Omental fat pad (tissue), 4 donors: ENCODE measurements at places on chromosomes 3 and 15. TPM values are rescaled to one million over a fixed set of nuclear protein-coding genes. Genes with fewer than 3 reads are reported as not detected.

GRCh38 chr3:171239757-171240503, 213.4 kb upstream of the SLC2A2 start:
- no peak for DNase-seq

DNA sequence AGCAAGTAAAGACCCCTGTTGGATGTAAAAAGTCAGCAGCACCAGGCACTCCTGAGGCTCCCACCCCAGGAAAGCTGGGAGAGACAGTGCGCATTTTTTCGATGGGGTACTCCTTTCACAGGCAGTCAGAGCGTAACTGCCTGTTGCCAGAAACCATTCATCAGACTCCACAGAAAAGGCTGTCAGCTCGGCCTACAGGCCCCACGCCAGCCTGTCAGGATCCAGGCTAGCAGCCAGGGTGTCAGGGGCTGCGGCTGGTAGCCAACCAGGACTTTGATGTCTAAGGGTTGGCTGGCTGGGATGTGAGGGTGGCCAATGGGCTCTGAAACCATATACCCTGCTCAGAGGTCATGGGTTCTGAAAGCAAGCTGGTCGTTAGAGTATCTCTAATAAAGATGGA, 164.5 kb downstream of the WNT5A start:
- DNase-seq: no peak

GRCh38 chr3:87997298-87997697, 61.5 kb downstream of the CGGBP1 start:
- no peak for DNase-seq

DNA sequence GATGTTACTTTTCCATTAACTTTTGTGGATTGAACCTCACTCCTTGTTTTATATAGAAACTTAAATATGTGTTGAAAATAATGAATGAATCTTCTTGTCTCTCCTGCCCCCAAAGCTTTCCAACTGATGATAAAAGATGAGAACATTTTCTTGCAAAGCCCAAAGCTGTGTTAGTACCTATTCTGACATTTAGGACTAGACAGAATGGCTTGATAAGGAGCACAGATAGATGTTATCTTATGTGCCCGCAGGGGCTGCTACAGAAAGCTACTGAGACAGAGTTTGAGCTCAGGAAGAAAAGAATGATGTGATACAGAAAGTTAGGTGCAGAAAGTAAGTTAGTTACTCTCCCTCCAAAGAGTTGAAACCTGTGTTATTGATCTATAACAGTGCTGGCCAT, 109.4 kb upstream of the ATP11B start:
- no peak for DNase-seq

RBPMS2 gene
- 1.4 TPM for total RNA-seq

DNA sequence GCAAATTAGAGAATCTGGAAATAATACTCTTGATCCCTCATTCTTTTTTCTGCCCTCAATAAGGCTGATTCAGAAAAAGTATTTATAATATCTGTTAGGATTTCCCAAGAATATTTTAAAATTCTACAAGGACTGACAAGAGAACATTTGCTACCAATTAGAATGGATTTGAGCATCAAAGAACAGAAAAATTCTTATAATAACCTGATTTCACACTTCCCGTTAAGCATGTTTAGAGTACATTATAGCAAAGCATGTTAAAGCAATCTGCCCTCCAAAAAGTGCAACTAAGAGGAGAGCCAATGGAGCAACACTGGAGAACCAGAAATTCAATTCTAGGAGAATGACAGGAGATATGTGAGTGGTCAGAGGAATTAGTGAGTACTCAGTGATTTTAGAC, 57.2 kb downstream of the THBS1 start:
- no peak for DNase-seq

DNA sequence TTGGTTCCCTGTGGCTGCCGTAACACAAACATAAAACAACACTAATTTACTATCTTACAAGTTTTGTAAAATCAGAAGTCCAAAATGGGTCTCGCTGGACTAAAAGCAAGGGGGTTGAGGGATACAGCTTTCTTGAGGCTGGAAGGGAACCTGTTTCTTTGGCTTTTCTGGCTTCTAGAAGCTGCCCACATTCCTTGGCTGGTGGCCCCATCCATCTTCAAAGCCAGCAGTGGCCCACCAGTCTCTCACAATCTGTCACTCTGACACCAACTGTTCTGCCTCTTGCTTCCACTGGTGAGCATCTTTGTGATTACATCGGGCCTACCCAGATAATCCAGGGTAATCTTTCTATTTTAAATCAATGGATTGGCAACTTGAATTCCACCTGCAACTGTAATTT, 1.1 kb upstream of the ANPEP start:
- DNase-seq: no peak

GRCh38 chr15:64163659-64164362, 989 bp upstream of the PPIB start:
- DNase-seq: no peak

- DNase-seq: no peak
Measured at GRCh38 chr3:365268-365667, 168.7 kb downstream of the CHL1 start.

DNA sequence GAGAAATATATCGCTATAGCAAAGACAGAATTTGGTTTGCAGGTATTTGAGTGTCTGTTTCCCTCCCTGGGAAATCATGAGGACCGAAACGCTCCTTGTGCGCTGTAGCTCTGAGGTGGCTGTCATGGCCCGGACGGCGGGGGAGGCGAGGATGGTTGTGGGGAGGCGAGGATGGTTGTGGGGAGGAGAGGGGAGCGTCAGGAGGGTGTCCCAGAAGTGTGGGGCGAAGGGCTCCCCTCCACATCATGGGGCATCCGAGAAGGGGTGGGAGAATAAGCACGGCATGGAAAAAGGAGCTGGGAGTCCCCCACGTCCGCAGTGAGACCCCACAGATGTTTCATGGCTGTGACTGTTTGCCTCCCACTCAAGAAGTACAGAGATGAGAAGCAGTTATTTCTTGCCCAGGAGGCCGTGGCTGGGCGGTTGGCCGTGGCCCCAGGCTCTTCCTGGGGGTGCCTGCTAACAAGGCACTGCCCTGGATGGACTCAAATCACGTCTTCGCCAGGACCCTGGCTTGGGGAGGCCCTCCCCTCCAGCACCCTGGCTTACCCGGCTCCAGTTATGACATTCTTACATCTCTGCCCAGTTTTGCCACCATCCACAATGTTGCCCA, 947 bp upstream of the ATP10A start:
- DNase-seq: no peak

- no peak for DNase-seq
Measured at GRCh38 chr3:94173673-94174434, 111.0 kb downstream of the NSUN3 start.

- DNase-seq: no peak
Measured at GRCh38 chr3:85726241-85726640, 767.5 kb downstream of the CADM2 start.

GRCh38 chr3:31472479-31473390, 60.0 kb upstream of the STT3B start:
- DNase-seq: no peak

DNA sequence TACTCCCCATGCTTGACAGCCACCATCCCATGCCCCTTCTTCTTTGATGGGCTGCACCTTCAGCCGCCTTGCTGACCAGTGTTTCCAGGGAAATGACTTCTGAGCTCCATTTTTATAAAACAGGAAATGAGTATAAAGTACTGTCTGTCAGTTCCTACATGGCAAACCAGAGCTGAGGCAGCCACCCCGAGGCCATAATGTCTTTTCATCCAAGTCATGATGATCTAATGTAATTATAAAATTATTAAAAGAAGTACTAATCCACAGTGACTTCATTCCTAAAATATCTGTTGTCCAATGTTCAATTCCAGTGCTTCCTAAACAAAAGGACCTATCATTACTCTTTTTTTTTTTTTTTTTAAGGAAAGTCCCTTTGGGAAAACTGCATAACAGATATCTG, 75.2 kb upstream of the HERC1 start:
- DNase-seq: no peak
